ENCODE measurements at places on chromosomes 1 and 21.

DNA sequence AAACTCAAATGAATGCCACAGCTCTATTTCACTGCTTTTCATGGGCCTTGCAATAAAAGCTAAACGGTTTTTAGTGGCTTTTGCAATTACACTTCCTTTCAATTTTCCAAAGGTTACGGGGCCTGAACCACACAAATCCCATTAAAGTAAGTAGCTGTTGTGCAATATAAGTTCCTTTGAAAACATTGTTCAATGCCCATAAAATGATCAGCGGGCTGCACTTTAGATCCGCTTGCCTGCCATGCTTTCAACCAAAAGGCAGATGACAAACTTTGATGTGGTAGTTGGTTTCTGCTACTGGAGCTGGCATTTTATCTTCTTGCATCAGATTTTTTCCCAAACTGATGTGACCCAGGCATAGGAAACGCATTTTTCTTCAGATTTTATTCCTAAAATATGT lies 50.2 kb downstream of the PRRX1 start:
- H3K27ac ChIP-seq = no peak overlapping the region
- DNase-seq = no peak
- H3K4me3 ChIP-seq = no peak overlapping the region
- no peaks in the 10 kb centered on the region for H3K36me3 ChIP-seq
- H3K4me1 ChIP-seq = no peaks in the 10 kb centered on the region

- no peak for DNase-seq
- H3K27ac ChIP-seq = no peak overlapping the region
- H3K4me1 ChIP-seq = peaks cover 4% of the 10 kb centered on the region
Observed at GRCh38 chr1:23639460-23640095, 52.0 kb upstream of the RPL11 start.

DNA sequence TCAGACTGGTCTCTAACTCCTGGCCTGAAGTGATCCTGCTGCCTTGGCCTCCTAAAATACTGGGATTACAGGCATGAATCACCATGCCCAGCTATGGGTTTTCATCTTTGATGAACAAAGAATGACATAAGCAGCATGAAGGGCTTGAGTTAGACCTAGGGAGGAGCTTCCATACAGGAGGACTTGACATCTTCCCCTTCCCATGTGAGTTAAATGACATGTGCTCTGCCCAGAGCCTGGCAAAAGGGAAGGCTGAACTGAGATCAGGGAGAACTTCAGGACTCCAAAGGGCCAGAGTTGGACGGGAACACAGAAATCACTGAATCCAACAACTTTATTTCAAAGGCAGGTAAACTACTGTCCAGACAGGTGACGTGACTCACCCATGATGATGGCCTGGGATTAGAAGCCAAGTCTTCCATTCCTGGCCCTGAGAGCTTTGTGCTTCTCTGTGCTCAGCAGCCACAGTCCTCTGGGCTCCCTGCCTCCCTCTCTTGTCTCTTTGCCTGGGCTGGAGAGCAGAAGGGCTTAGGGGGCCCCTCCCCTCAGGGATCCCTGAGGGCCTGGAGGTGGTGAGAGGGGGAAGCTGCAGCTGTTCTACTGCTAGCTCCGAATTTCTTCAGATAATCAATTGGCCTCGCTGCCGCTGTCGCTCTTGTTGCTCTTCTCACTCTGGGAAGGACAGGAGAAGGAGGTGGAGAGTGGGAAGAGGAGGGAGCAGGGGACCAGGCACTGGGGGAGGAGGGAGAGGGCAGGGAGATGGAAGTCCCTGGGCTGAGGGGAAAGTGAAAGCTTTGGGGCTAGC lies 7.6 kb downstream of the NHLH1 start:
- peak overlapping the region; percentile 99 for H3K27ac ChIP-seq
- H3K27me3 ChIP-seq = peaks cover 40% of the 10 kb centered on the region
- DNase-seq = peak; percentile 88
- H3K36me3 ChIP-seq = peaks cover 21% of the 10 kb centered on the region

DNA sequence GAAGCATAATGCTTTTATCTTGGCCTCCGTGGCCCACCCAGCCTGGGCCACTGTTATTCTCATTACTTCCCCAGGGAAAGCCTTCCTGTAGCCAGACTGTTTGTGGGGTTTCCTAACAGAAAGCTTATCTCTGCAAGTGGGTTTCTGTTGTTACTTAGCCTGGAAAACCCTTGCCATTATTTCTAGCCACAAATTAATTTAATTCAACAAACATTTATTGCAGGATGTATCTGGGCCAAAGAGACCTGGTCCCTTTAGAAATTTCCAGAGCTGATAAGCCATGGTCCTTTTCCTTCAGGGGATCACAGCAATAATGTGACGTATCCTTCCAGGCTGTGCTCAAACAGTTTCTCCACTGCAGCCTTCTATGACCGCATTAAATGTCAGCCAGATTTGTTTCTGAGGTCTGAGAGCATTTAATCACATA lies 20.9 kb downstream of the TNN start:
- no peak overlapping the region for H3K4me3 ChIP-seq
- no peaks in the 10 kb centered on the region for H3K27me3 ChIP-seq
- H3K36me3 ChIP-seq = no peaks in the 10 kb centered on the region

DNA sequence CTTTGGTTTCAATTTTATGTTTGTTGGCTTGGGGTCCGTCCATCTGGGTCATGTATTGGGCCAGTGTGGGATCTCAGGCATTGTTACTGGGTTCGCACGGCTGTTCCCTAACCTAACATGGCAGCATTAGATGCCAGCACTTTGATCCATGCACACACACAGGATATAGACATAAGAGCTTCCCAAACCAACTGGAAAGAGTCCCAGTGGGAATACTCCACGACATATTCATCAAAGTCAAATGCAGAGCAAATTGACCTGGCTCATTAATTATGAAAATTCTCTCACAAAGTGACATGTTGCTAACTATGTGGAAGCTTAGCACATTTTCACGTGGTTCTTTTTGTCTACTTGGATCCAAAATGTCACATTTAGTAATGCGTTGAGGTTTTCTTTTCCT lies 130.4 kb downstream of the SETD4 start:
- H3K4me3 ChIP-seq = no peak overlapping the region
- no peak overlapping the region for H3K27ac ChIP-seq
- no peak for DNase-seq
- H3K36me3 ChIP-seq = no peaks in the 10 kb centered on the region

GRCh38 chr1:29960876-29961275 lies 724.6 kb downstream of the PTPRU start:
- H3K4me3 ChIP-seq = no peak overlapping the region
- peaks cover 5% of the 10 kb centered on the region for H3K36me3 ChIP-seq
- H3K27ac ChIP-seq = no peak overlapping the region

DNA sequence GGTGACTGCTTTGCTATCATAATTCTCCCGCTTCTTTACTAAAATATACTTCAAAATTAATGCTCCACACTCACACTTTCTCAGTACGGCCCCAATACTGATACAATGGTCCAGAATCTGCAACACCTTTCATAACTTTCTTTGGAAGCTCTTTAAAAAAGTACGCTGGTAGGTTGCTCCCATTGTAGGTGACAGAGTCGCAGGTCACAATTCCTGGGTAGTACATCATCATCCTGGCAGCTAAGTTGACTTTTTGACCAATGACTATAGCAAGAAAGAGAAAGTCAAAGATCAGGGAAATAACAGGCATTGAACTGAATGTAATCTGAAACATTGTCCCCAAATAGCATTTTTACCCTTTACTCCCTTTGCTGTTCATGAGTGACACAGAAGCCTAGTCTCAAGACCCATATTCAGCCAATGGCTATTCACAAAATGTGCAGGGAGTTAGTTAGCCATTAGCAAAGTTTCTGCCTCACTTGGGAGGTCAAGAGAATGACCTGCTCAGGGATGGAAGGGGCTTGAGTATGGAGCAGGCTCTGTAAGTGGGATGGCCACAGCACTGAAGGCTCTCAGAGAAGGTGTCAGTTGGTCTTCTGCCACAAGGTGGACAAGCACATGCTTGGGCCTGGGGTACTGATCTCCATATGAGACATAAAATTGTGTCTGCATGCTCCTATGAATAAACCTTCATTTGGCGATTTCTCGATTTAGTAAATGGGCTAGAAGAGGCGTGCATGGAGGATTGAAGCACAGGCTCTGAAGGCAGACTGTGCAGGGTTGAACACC lies 35.4 kb downstream of the ADCY10 start:
- no peak for DNase-seq
- H3K36me3 ChIP-seq = no peaks in the 10 kb centered on the region
- peaks cover 4% of the 10 kb centered on the region for H3K27me3 ChIP-seq
- peaks cover 12% of the 10 kb centered on the region for H3K4me1 ChIP-seq
- H3K27ac ChIP-seq = no peak overlapping the region

GRCh38 chr1:153404086-153404635 lies 12.2 kb upstream of the S100A7A start:
- H3K4me1 ChIP-seq = no peaks in the 10 kb centered on the region
- peaks cover 8% of the 10 kb centered on the region for H3K27me3 ChIP-seq
- H3K4me3 ChIP-seq = no peak overlapping the region
- H3K27ac ChIP-seq = no peak overlapping the region
- peaks cover 8% of the 10 kb centered on the region for H3K36me3 ChIP-seq
- DNase-seq = no peak

DNA sequence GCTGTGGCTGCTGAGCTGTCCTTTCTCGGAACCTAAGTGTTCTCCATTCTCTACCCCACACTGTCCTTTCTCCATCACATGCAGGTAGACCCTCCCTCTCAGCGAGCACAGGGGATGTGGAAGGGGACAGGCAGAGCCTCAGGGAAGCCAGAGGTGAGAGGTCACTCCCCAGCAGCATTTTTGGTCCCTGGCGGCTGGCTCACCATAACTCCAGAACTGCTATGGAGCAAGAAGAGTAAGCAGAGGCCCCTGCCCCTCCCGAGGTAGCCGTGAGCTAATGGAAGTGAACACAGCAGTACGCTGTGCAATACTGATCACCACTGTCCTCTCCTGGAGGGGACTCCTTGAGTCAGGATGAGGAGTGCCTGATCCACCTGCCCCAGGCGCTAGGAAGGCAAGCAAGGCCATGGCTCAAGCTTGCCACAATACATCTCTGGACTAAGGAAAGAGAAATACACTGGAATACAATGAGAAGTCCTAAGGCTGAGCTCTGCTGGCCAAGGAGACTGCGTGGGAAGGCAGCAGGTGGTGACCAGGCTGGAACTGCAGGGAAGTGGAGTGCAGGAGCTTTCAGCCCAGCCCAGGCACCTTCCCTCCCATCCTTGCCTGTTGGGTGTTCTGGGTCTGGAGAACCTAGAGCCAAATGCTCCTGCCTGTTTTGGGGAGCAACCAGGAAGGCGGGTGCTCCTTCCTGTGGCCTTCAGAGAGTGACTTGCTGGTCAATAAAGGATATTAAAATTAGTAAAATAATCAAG lies 96.2 kb downstream of the LAMC2 start:
- H3K4me1 ChIP-seq = peaks cover 42% of the 10 kb centered on the region
- H3K4me3 ChIP-seq = no peak overlapping the region
- peaks cover 6% of the 10 kb centered on the region for H3K36me3 ChIP-seq

- peaks cover 13% of the 10 kb centered on the region for H3K27me3 ChIP-seq
- no peak overlapping the region for H3K27ac ChIP-seq
- no peak overlapping the region for H3K4me3 ChIP-seq
- H3K36me3 ChIP-seq = peaks cover 9% of the 10 kb centered on the region
- H3K4me1 ChIP-seq = peaks cover 11% of the 10 kb centered on the region
Observed at GRCh38 chr1:35702508-35702907, 16.2 kb downstream of the C1orf216 start.

- peaks cover 31% of the 10 kb centered on the region for H3K4me1 ChIP-seq
- H3K4me3 ChIP-seq = peak overlapping the region; percentile 63
- H3K36me3 ChIP-seq = no peaks in the 10 kb centered on the region
- peak overlapping the region; percentile 82 for H3K27ac ChIP-seq
- H3K27me3 ChIP-seq = no peaks in the 10 kb centered on the region
Observed at GRCh38 chr1:25707280-25708016, 90.9 kb downstream of the MAN1C1 start.

DNA sequence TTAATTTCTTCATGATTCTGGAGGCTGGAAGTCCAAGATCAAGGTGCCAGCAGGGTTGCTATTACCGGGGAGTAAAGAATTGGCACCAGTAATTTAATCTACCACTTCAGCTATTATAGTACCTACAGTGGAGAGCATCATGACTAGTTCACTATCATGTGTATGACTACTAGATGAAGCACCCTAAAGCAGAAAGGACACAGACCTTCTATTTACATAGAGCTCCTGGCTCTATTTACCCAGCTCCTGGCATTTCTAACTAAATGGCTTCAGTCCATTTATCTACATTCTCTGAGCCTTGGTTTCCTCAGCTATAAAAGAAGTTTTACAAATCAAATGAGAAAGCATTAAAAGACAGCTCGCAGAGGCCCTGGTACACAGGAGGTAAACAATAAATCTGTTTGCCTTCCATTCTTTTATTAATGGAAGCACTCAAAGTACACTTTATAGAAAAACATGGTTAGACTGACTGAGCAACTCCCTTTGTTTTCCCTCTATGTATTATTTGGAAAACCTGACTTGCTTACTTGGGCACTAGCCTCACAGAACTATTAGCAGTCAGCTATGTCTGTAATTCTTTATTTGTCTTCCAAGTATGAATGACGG lies 203.0 kb downstream of the SLC35F3 start:
- DNase-seq = no peak
- no peaks in the 10 kb centered on the region for H3K27me3 ChIP-seq
- no peak overlapping the region for H3K4me3 ChIP-seq
- no peaks in the 10 kb centered on the region for H3K36me3 ChIP-seq
- no peak overlapping the region for H3K27ac ChIP-seq

GRCh38 chr1:67013573-67013972 lies 40.4 kb downstream of the SLC35D1 start:
- H3K36me3 ChIP-seq = no peaks in the 10 kb centered on the region
- H3K27ac ChIP-seq = no peak overlapping the region
- H3K4me1 ChIP-seq = no peaks in the 10 kb centered on the region
- H3K4me3 ChIP-seq = no peak overlapping the region
- no peaks in the 10 kb centered on the region for H3K27me3 ChIP-seq

DNA sequence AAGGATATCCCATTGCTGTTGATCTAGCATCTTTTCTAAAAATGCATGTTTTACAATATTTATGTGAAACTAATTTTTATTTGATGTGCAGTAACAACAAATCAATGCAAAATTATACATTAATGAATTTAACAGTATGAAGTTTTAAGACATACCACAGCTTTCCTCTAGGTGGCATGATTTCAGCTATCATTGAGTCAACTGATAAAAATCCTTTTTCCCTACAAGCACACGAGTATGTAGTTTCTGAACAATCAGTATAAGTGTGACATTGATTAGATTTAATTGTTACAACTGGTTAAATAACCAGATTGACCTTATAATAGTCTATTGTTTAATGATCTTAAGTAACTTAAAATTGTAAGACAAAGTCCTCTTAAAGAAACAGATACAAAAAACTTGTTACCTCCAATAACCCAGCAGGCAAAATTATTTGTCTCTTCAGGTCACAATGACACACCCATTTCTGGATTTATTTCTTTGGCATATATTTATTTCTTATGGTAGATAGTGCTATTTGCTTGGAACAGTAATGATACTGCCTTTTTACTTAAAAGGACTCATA lies 5.8 kb upstream of the TGFB2 start:
- H3K4me1 ChIP-seq = peaks cover 9% of the 10 kb centered on the region
- no peak overlapping the region for H3K27ac ChIP-seq
- H3K36me3 ChIP-seq = no peaks in the 10 kb centered on the region
- DNase-seq = no peak
- peaks cover 2% of the 10 kb centered on the region for H3K27me3 ChIP-seq
- H3K4me3 ChIP-seq = no peak overlapping the region

GRCh38 chr1:40699787-40700186 lies 8.3 kb downstream of the NFYC start:
- no peak for DNase-seq
- H3K36me3 ChIP-seq = no peaks in the 10 kb centered on the region
- H3K4me3 ChIP-seq = no peak overlapping the region
- H3K27ac ChIP-seq = no peak overlapping the region
- H3K27me3 ChIP-seq = no peaks in the 10 kb centered on the region
- no peaks in the 10 kb centered on the region for H3K4me1 ChIP-seq

- H3K4me3 ChIP-seq = no peak overlapping the region
- H3K27ac ChIP-seq = no peak overlapping the region
- no peaks in the 10 kb centered on the region for H3K4me1 ChIP-seq
Observed at GRCh38 chr1:9503001-9503675, 36.1 kb upstream of the SLC25A33 start.

All from glutamatergic neuron (in vitro differentiated cells).